RPMI7951 (cell line): ENCODE measurements at places on chromosomes 3 and 15. TPM values are rescaled to one million over a fixed set of nuclear protein-coding genes. Genes with fewer than 3 reads are reported as not detected.

DNA sequence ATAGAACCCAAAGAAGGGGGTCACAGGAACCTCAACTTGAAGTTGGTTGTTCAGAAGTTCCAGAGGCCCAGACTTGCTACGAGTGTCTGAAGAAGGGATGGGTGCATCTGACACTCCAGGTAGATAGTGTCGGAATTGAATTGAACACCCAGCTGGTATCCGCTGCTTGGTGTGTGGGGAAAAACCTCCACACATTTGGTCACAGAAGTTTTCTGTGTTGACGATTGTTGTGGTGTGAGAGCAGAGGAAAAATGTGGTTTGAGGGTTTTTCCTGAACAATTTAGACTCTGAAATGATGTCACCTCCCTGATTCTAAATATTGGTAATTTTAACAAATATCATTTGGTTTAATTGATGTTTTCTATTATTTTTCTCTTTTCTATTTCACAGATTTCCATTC lies 218.8 kb upstream of the CTNNB1 start:
- DNase-seq, result no peak

GRCh38 chr3:140086642-140087041 lies 151.7 kb downstream of the CLSTN2 start:
- no peak for DNase-seq

DNA sequence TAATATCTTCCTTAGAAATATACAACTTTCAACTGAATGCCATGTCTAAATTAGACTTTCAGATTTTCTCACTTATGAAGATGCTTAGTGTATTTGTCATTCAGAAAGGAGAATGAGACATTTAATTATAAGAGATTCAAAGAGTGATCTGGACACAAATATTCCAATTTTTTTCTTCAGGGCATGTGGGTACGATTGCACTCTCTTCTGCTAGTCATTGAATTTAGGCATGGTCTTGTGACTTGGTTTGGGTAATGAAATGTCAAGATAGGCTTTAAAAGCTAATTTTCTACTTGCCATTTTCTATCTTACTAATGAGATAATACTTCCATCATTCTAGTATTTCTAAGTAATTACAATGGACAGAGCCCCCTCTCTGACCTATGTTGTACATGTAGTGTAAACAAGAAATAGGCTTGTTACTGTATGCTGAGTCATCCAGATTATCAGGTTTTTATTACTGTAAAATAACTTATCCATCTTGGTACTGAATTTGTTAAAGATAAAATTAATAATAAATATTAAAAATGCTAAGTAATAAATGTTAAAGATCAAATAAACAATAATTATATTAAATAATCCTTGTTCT lies 770.8 kb upstream of the BCHE start:
- DNase-seq, result no peak

The ISL2 gene
- total RNA-seq, result 1.8 and 3.4 TPM in 2 replicates

GRCh38 chr3:192156382-192156781 lies 571.0 kb downstream of the FGF12 start:
- DNase-seq, result no peak

GRCh38 chr15:79067072-79067833 lies 23.3 kb downstream of the RASGRF1 start:
- DNase-seq, result no peak

The ATP13A5 gene
- total RNA-seq, result not detected in 2 replicates

DNA sequence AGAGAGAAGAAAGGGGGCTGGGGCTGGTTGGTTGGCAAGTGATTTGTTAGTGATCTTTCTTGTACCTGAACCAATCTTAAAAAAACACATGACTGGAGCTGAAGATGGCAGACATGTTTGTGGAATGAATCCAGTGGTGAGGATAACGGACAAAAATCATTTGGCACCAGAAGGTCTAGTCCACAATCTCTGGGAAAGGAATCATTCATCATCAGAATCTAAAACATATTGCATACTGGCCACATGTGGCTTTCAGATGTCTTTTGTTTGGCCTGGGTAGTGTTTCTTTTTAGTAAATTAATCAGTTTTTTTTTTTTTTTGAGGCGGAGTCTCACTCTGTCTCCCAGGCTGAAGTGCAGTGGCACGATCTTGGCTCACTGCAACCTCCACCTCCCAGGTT lies 5.0 kb downstream of the NEK11 start:
- no peak for DNase-seq

- DNase-seq, result no peak
Observed at GRCh38 chr15:25730918-25731317, 132.2 kb downstream of the ATP10A start.

- no peak for DNase-seq
Observed at GRCh38 chr3:170360916-170361315, 3.4 kb downstream of the SKIL start.

- DNase-seq, result no peak
Observed at GRCh38 chr3:23797491-23797890, 8.3 kb upstream of the UBE2E1 start.

DNA sequence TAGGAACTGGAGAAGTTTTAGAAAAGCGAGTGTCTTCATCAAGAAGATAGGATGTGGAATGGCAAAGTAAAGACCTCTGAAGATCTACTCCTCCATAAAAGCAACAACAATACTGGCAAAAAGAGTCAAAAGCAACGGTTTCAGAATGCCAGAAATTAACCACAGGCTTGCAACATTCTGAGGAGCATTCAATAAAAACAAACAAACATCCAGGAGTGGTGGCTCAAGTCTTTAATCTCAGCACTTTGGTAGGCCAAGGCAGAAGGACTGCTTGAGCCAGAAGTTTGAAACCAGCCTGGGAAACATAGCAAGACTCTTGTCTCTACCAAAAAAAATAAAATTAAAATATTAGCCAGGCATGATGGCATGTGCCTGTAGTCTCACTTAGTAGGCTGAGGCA lies 143.2 kb upstream of the HACD2 start:
- peak; percentile 20 for DNase-seq

GRCh38 chr15:93026380-93026817 lies 62.6 kb downstream of the RGMA start:
- no peak for DNase-seq

- no peak for DNase-seq
Observed at GRCh38 chr3:136653628-136654027, 98.5 kb downstream of the STAG1 start.

DNA sequence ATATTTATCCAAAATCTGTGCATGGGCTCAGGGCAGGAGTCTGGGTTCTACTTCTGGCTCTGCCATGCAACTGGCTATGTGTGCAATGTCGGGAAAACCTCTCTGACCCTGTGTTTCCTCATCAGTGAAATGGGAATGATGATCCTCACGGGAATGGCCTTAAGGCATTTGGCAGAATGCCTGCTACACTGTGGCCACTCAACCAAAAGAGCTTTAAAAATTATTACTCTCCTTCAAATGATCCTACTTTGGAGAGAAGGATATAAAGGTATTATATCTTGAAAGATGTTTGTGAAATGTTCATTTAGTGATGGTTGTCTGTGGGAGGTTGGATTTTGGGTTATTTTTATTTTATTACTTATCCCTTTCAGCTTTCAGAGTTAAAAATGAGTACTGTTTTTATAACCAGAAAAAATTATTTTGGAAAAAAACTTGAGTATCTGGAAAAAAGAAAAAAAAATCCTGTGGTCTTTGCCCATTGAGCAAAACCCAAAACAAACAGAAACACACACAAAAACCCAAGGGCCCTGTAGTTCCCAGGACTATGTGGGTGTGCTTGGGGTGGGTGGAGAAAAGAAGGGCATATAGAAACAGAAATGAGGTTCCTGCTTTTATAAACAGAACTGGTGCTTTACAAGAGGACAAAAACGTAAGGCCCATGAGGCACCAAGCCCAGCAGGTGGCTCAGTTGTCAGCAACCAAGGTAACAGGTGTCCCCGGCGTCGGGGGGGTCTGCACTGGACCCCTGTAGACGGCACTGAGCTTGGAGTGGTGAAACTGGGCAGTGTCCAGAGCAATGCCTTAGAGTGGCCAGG lies 22.0 kb downstream of the RGMA start:
- peak; percentile 15 for DNase-seq

The GOLGA6D gene
- not detected in 2 replicates for total RNA-seq

DNA sequence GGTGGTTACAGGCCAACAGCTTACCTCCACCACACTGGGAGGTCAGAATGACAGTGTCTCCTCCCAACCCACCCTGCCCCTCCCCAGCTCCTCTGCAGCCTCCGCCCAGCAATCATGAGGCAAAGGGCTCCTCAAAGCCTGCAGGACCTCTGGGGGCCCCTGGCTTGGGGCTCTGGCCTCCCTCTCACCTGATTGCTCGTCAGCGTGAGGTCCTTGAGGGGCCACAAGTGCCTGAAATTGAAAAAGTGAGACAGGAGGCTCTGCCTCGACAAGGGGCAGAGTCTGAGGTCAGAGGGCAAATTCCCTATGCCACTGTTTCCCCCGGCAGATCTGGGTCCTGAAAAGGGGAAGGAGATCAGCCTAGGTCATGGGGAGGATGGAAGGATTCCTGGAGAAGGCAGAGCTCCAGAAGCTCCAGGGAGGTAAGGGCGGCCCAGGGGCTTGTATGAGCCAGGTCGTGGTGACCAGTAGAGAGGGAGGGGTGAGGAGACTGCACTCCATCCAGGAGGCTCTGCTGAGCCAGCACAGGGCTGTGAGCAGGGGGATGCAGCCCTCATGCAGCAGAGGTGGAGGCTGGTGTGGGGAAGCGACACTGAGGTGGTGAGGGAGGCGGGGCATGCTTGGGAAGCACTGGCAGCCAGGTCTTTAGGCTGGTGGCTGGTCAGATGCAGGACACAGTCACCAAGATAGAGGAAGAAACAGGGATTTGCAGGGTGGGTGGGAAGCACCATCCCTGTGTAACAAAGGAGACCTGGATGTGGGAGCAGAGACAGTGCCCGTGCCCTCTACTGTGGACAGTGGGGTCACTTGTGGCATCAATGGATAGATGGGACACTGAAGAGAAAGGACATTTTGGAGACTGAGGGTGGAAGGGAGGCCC lies 20.1 kb downstream of the ALS2CL start:
- no peak for DNase-seq

The KY gene
- total RNA-seq, result not detected in 2 replicates

GRCh38 chr15:40052604-40053003 lies 13.6 kb upstream of the SRP14 start:
- DNase-seq, result peak; percentile 62

DNA sequence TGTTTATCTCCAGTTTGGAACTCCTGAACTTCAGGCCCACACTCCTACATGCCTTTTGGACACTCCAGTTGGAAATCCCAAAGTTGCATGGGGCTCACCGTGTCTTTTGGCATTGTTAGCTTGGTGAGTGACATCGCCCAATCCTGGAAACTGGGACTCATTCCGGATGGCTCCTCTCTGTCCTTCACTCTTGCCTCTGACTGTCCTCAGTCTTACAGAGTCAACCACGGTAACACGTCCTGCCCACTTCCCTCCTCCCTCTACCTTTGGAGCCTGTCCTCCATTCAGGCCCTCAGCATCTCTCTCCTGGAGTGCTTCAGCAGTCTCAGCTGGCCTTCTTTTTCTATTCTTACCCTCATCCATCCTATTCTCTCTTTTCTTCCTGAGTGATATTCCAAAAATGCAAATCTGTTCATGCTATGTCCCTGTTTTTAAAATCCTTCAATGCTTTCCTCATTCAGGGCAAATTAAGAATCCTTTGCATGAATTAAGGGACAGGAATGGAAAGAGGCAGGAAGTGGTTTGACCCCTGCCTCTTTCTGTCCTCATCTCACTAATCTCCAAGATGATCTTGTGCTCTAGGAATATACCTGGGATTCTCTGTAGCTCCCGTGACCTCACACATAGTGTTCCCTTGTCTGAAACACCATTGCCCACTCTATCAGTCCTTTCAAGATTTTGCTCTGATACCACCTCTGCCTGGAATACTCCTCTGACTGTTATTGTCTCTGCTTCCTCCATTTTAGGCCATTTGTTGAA lies 42.5 kb downstream of the LPP start:
- DNase-seq, result peak; percentile 38

DNA sequence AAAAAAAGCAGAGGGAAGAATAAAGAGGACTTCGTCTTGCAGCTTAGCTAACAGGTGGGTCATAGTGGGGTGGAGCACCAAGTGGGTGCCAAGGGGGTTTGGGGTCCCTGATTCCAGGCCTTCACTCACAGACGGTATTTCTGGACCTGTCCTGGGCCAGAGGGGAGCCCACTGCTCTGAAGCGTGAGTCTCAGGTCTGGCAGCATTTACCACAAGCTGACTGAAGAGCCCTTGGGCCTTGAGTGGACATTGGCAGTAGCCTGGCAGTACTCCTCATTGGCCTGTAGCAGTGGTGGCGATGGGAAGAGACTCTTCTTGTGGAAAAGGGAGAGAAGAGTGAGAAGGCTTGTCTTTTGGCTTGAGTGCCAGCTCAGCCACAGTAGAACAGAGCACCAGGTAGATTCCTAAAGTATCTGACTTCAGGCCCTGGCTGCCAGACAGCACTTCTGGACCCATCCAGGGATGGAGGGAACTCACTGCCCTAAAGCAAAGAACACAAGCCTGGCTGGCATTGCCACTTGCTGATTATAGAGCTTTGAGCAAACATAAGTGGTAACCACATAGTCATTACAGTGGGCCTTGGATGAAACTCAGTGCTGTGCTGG lies 72.9 kb downstream of the GLDN start:
- no peak for DNase-seq

DNA sequence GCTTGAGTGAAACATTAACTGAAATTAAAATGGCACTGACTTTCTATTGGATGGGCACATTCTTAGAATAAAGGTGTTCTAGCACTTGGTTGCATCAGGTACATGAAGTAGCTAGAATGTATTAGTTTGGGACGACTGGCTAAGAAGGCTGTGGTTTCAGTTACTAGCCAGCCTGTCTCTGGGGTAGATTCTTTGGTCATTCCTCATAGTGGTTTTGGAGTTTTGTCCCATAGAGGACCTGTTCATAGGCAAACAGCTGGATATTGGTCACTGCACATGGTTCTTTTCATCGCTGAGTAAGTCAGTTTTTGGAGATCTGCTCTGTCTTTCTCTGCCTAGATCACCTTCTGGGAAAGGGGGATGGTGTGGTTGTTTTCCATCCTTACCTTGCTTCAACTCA lies 55.3 kb downstream of the ADAMTSL3 start:
- DNase-seq, result no peak

The LMOD3 gene
- total RNA-seq, result not detected in 2 replicates

GRCh38 chr3:177538750-177539730 lies 341.8 kb upstream of the TBL1XR1 start:
- DNase-seq, result no peak

- DNase-seq, result peak; percentile 50
Observed at GRCh38 chr3:129238945-129239705, 10.3 kb upstream of the COPG1 start.

DNA sequence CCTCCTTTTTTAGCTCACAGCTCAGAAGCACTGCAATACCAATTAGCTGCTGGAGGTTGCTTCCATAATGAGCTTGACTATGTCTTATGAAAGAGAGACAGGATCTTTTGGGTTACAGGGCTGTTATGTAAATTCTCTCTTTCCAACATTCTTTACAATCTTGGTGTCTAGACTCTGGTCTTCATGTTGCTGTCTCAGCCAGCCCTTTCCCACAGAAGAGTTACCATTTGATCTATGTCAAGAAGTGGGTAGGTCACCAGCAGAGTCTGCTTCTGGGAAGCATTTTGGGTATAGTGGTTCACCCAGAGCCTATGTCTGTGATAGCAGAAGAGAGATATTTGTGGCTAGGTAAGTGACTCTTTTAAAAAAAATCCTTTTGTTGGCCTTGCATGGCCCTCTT lies 234.5 kb downstream of the SATB1 start:
- no peak for DNase-seq

The LRRC31 gene
- total RNA-seq, result not detected in 2 replicates

The P3H2 gene
- total RNA-seq, result 17.1 and 32.9 TPM in 2 replicates
